Aorta (tissue), 5 donors: ENCODE measurements at places on chromosomes 2 and 18. TPM values are rescaled to one million over a fixed set of nuclear protein-coding genes. Genes with fewer than 3 reads are reported as not detected.
A peak's percentile ranks its signal among the peaks of the same experiment; 100 is the strongest.

GRCh38 chr2:237190966-237191713 lies 105.5 kb downstream of the COPS8 start:
- H3K4me3 ChIP-seq: no peak overlapping the region
- DNase-seq: no peak
- H3K36me3 ChIP-seq: no peaks in the 10 kb centered on the region
- no peaks in the 10 kb centered on the region for H3K4me1 ChIP-seq
- H3K27me3 ChIP-seq: no peaks in the 10 kb centered on the region

MPHOSPH10 gene
- total RNA-seq: 29.7 TPM

DNA sequence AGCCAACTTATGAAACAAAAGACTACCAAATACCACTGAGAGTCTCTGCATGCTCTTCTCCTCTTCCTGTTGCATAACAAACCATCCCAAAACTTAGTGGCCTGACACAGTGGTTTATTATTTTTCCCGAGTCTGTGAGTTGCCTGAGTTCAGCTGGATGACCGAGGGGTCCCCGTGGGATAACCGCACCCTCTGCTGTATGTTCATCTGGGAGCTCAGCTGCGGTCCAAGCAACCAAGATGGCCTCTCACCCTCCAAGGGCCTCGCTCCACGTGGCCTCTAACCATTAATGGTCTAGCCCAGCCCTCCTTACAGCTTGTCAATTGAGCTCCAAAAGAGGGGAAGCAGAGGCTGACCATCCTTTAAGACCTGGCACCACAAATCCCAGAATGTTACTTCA lies 17.1 kb downstream of the ITM2C start:
- H3K27me3 ChIP-seq: no peaks in the 10 kb centered on the region
- DNase-seq: no peak

GRCh38 chr2:99877963-99878362 lies 264.4 kb downstream of the AFF3 start:
- no peak overlapping the region for H3K27ac ChIP-seq
- H3K27me3 ChIP-seq: no peaks in the 10 kb centered on the region
- H3K36me3 ChIP-seq: no peaks in the 10 kb centered on the region

GRCh38 chr2:3873899-3874298 lies 170.5 kb downstream of the DCDC2C start:
- H3K36me3 ChIP-seq: no peaks in the 10 kb centered on the region
- DNase-seq: no peak
- no peak overlapping the region for H3K4me3 ChIP-seq
- H3K4me1 ChIP-seq: no peaks in the 10 kb centered on the region

- H3K4me3 ChIP-seq: no peak overlapping the region
- H3K36me3 ChIP-seq: no peaks in the 10 kb centered on the region
- DNase-seq: no peak
Observed at GRCh38 chr2:204187229-204188083, 250.9 kb downstream of the ICOS start.

UGT1A5 gene
- total RNA-seq: not detected

DNA sequence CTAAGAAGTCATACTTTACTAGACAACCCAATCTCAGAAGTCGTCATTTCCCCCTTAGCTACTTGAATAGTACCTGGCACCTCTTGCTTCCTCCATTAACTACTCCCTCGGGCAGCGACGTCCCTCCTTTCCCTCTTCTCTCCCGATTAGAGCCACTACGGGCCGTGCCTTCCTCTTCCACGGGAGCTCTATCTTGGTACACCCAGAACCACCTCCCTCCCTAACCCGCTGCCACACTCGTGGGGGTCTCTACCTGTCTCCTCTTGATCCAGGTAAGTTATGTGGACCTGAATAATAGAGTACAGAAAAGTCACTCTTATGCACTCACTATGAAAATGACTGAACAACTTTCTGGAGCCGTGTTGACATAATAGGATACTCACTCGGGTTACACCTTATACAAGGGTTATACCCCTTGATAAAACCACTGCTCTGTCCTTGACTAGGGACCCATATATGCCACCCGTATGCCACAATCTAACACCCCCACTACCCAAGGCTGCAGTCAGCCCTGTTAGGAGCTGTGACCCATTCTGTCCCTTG lies 595 bp upstream of the HDHD2 start:
- no peaks in the 10 kb centered on the region for H3K36me3 ChIP-seq
- no peaks in the 10 kb centered on the region for H3K27me3 ChIP-seq
- peak overlapping the region; percentile 94 for H3K4me3 ChIP-seq
- H3K4me1 ChIP-seq: no peaks in the 10 kb centered on the region
- DNase-seq: no peak

MAP3K19 gene
- total RNA-seq: not detected

ANAPC1 gene
- 29.2 TPM for total RNA-seq

POMC gene
- total RNA-seq: 1.4 TPM

GRCh38 chr2:216959433-216959832 lies 99.6 kb upstream of the TNP1 start:
- no peaks in the 10 kb centered on the region for H3K4me1 ChIP-seq
- DNase-seq: no peak
- no peaks in the 10 kb centered on the region for H3K36me3 ChIP-seq
- H3K4me3 ChIP-seq: no peak overlapping the region
- H3K27ac ChIP-seq: no peak overlapping the region

- no peaks in the 10 kb centered on the region for H3K4me1 ChIP-seq
- no peak overlapping the region for H3K27ac ChIP-seq
- no peak for DNase-seq
Observed at GRCh38 chr2:78845664-78846185, 179.8 kb upstream of the REG3G start.

DNA sequence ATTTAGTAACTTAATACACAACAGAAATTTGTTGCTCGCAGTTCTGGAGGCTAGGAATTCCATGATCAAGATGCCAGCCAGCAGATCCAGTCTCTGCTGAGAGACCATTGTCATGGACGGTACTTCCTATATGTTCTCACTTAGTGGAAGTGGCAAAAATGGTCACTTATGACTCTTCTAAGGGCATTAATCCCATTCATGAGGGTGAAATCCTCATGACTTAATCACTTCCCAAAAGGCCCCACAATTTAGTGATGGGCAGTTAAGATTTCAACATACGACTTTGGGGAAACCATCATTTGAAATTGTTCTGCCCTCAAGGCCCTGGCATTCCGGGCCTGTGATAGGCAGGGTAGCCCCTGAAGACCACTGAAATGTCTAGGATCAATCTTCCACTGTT lies 23.0 kb downstream of the BZW1 start:
- H3K4me3 ChIP-seq: no peak overlapping the region
- H3K27me3 ChIP-seq: no peaks in the 10 kb centered on the region
- no peak for DNase-seq
- no peak overlapping the region for H3K27ac ChIP-seq
- H3K36me3 ChIP-seq: no peaks in the 10 kb centered on the region
